ENCODE measurements at places on chromosomes 7 and 10.

- DNase-seq, result no peak
These were observed 173.0 kb downstream of the PKD1L1 start for GRCh38 chr7:47775238-47775637.

- DNase-seq, result peak; percentile 81
These were observed 78.9 kb downstream of the LRRC17 start for GRCh38 chr7:102991540-102992214.

GRCh38 chr7:2779051-2779450, 65.1 kb downstream of the GNA12 start:
- DNase-seq, result no peak

- no peak for DNase-seq
These were observed 171.3 kb downstream of the FZD1 start for GRCh38 chr7:91435381-91436059.

DNA sequence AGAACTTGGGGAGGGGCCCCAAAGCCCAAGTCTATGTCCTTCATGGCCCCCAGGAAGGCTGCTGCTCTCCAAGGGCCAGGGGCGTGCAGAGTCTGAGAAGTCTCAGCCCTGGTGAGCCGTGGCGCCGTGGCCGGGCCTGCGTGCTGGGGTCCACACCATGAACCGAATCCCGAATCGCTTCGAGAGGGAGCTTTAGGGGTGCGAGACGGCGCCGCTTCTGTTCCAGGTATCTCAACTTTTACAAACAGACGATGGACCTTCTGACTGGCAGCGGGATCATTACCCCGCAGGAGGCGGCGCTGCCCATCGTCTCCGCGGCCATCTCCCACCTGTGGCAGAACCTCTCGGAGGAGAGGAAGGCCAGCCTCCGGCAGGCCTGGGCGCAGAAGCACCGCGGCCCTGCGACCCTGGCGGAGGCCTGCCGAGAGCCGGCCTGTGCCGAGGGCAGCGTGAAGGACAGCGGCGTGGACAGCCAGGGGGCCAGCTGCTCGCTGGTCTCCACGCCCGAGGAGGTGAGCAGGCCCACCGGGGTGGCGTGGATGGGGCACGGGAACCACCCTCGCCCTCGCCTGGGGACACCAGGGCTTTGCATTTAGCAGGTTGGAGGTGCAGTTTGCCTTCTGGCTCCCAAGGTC, 12.7 kb downstream of the STRA8 start:
- no peak for DNase-seq

- DNase-seq, result no peak
These were observed 249.5 kb downstream of the LRRTM3 start for GRCh38 chr10:67175354-67175753.

DNA sequence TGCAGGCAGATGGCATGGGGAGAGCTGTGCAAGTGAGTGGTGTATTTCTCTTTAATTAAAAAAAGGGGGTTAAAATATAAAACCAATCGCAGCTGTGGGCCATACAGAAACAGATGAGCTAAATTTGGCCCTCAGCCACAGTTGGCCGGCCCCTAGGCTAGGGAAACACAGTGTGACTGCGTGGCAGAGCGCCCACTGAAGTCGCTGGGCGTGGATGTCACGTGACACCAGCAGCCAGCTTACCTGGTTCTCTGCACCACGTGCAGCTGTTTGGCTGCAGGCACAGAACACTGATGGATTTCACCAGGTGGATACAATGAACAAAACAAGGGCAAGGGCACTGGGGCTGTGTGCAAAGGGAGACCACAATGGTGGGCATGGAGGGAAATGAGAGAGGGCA, 119.3 kb upstream of the ZNF746 start:
- DNase-seq, result no peak

DNA sequence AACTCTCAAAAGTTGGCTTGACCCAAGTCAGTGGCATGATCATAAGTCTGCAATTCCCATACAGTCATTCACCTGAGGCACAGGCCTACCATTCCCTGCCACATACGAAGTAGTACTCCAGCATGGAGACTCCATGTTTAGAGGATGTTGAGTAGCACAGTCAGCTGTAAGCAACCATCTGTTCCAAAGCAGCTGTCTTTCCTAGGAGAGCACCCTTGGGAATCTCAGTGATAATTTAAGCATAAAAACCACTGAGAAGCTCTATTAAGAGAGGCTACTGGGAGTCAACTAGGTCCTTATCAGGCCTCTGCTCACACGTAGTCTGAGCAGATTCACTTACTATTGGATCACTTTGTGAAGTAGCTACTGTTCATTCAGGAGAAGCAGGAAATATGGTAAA, 61.6 kb upstream of the UNC5B start:
- no peak for DNase-seq

- DNase-seq, result peak; percentile 7
These were observed 41.7 kb downstream of the SP8 start for GRCh38 chr7:20744954-20745446.

DNA sequence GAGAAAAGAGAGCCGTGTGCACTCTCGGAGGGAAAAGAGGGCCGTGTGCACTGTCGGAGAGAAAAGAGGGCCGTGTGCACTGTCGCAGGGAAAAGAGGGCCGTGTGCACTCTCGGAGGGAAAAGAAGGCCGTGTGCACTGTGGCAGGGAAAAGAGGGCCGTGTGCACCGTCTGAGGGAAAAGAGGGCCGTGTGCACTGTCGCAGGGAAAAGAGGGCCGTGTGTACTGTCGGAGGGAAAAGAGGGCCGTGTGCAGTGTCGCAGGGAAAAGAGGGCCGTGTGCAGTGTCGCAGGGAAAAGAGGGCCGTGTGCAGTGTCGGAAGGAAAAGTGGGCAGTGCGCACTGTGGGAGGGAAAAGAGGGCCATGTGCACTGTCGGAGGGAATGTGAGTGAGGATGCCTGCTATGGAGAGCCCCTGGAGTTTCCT, 188.7 kb downstream of the DNAJB6 start:
- DNase-seq, result no peak

GRCh38 chr7:107196834-107197610, 28.2 kb downstream of the HBP1 start:
- DNase-seq, result no peak

- no peak for DNase-seq
These were observed 14.5 kb upstream of the ZNF273 start for GRCh38 chr7:64888561-64888900.

DNA sequence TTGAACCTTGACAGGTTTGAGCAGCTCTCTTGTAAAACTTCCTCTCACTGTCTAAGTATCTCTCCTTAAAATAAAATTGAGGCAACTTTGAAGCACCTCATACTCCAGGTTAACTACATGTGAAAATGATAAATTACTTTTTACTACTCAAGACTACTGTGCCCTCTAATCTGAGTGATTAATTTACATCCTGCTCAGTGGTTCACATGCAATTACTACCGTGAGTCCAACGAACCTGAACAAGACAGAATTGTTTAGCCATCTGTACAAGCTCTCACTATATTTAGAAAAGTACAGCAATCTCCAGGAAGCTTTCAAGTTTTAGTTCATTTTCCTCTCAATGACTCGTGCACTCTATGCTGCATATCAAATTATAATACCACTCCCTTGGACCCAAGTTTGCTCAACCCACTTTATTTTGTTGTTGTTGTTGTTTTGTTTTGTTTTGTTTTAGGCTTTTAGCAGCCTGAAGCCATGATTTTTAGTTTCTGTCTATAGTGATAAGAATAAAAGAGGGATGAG, 21.2 kb downstream of the PDE1C start:
- DNase-seq, result no peak

GRCh38 chr7:146067880-146068279, 48.7 kb upstream of the CNTNAP2 start:
- DNase-seq, result peak; percentile 12

DNA sequence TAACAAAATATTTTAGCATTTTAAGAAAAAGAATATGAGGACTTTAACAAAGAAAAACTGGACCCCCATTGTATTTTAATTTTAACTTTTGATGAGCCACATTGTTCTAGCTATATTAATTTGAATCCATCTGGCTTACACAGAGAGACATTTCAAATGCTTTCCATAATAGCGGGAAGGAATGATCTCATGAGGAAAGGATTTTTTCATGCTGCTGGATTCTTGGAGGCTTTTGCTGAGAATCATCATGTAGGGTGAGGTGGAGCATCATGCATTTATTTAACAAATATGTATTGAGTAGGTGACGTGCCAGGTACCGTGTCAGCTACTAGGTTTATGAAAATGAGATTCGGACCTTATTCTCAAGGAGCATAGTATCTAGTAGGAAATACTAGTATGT, 1006.3 kb downstream of the SORCS1 start:
- no peak for DNase-seq

DNA sequence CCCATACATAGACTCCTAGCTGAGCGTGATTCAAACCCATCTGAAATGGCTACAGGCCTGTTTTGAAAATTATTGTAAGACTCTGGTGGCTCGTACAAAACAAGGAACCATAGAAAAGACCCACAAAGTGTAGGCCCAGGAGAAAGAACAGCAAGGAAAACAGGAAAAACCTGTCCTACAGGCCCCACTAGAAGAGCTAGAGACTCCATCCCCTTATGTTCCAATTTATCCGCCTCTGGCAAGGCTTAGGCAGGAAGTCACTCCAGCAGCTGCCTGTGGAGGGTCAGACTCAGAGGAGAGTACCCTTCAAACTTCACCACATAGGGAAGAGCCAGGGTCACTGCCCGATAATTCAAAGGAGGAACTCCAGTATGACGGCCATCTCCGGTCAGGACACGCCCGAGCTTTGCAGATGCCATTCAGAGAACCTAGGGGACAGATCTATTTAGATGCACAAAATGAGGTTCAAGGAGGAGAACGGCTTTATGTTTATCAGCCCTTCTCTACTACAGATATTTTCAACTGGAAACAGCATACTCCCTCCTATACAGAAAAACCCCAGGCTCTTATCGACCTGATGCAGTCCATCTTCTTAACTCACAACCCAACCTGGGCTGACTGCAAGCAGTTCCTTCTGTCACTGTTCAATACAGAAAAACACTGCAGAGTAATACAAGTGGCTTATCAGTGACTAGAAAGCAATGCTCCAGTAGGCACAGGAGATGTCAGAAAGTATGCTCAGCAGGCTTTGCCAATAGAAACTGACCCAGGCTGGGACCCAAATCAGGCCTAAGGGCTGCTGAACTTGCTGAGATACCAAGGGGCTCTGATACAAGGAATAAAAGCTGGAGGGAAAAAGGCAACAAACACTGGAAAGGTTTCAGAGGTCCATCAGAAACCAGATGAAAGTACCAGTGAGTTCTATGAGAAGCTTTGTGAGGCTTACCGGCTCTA, 8.6 kb upstream of the ZNF33B start:
- DNase-seq, result no peak

- DNase-seq, result no peak
These were observed 78.2 kb downstream of the VPS50 start for GRCh38 chr7:93310346-93310745.

DNA sequence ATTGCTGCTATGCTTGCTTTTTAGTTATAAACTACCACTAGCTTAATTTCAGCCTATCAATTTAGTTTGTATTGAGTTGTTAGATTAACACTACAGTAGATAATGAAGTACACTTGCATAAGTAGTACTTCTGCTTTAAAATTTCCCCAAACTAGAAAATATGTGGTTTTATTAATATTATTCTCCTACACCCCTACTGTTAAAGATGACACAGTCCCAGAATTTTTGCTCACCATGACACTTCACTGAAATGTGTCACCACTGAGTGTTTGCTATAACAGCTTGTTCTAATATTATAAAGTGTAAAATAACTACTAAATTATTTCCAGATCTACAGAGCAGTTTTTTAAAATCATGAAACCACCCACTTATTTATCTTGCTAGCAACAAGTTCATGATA, 31.6 kb downstream of the RHEB start:
- no peak for DNase-seq

DNA sequence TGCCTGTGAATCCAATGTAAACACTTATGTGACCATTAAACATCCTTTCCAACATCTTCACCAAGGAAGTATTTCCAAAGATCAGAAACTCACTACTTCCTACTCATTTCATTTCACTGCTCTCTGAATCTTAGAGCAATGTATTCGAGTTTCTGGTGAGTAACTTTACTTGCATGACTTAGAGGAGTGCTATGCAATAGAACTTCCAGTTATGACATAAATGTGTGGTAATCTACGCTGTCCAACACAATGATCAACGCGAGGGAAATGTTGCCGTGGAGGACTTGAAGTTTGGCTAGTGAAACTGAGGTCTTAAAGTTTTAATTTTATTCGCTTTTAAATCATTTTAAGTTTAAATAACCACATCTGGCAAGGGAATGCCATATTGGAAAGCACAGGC, 1326.3 kb downstream of the XPNPEP1 start:
- DNase-seq, result no peak

- no peak for DNase-seq
These were observed 362.7 kb downstream of the SEMA3D start for GRCh38 chr7:84824057-84824651.

- DNase-seq, result peak; percentile 78
These were observed 37.5 kb upstream of the DOCK1 start for GRCh38 chr10:126867567-126868365.

- DNase-seq, result no peak
These were observed 22.1 kb upstream of the SYPL1 start for GRCh38 chr7:106134241-106134640.

- DNase-seq, result no peak
These were observed 54.9 kb downstream of the DOCK1 start for GRCh38 chr10:126959906-126960685.

- no peak for DNase-seq
These were observed 44.0 kb upstream of the SEMA3A start for GRCh38 chr7:84238596-84238995.

DNA sequence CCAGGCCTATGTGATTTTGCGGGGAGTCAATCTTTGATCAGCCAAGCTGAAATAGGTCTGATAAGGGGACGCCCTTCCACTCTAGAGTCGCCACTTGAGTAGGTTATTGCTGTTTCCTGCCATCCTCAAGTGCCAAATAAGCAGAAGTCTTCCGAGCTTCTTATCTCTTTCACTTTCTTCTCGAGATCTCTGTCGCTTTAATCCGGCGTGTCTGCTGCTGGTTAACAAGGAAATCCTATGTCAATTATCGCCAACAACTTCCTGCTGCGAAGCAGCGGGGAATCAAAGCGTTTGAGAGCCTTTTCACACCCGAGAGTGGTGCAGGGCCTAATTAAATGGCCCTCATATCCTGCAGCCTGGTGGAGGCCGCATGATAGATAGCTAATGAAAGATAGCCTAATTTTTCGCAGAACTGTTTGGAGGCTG, 215.9 kb downstream of the RAB11FIP2 start:
- DNase-seq, result no peak

GRCh38 chr10:95552679-95553342, 8.4 kb downstream of the SORBS1 start:
- no peak for DNase-seq

GRCh38 chr10:24858288-24859270, 93.8 kb downstream of the PRTFDC1 start:
- DNase-seq, result peak; percentile 14

GRCh38 chr7:102912742-102913141, at the start of gene LRRC17:
TSS of gene LRRC17 (plus strand) at chr7:102913000. CDS start at chr7:102933914, 20,914 bp downstream.
- DNase-seq, result no peak

- DNase-seq, result no peak
These were observed 46.1 kb downstream of the MPP7 start for GRCh38 chr10:28256776-28257175.

DNA sequence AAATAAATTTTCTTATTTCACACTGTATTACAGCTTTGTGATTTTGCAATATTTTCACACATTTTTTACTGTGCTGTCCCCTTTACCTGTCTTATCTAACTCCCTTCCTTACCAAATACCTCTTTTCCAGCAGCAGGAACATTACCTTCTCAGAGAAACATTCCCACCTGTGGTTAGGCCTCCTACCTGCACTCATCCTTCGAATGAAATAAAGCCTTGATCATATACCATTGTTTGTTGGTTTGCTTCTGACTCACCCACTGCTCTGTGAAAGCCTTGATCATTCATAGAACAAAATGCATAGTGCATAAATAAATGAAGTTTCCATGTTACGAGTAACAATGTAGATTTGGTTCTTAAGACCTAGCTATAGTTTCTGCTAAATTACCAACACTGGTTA, 256.3 kb downstream of the ARL4A start:
- no peak for DNase-seq

All from MG63 (cell line).